ENCODE measurements at places on chromosomes 13 and 19.
A peak's percentile ranks its signal among the peaks of the same experiment; 100 is the strongest.

DNA sequence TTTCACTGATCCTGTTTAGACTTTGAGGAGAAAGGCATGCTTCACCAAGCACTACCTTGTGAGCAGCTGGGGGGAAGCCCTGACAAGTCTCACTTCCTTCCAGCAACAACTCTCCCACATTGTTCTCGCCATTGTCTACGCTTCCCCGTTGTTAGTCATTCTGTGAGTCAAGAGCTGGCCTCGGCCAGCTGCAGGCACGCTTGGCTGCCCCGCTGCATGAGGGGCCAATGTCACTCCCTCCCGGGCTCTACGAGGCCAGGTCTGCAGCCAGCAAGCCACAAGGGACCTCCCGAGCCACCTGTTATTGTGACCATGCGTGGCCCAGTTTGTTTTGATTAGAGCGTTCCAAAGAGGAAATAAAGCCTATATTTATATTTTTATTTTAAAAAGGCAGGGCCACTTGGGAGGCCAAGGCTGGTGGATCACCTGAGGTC lies 220.9 kb downstream of the FOXO1 start:
- DNase-seq = no peak

- no peak for DNase-seq
Observed at GRCh38 chr13:29210676-29211075, 384.8 kb downstream of the SLC7A1 start.

- no peak for DNase-seq
Observed at GRCh38 chr19:2814426-2814825, 5.2 kb upstream of the ZNF554 start.

- DNase-seq = no peak
Observed at GRCh38 chr13:91721413-91721812, 323.0 kb downstream of the GPC5 start.

- DNase-seq = no peak
Observed at GRCh38 chr13:92143766-92144165, 745.3 kb downstream of the GPC5 start.

GRCh38 chr19:5264453-5264852 lies 76.2 kb downstream of the PTPRS start:
- no peak for DNase-seq

GRCh38 chr13:48066310-48066989 lies 28.5 kb downstream of the MED4 start:
- no peak for DNase-seq

DNA sequence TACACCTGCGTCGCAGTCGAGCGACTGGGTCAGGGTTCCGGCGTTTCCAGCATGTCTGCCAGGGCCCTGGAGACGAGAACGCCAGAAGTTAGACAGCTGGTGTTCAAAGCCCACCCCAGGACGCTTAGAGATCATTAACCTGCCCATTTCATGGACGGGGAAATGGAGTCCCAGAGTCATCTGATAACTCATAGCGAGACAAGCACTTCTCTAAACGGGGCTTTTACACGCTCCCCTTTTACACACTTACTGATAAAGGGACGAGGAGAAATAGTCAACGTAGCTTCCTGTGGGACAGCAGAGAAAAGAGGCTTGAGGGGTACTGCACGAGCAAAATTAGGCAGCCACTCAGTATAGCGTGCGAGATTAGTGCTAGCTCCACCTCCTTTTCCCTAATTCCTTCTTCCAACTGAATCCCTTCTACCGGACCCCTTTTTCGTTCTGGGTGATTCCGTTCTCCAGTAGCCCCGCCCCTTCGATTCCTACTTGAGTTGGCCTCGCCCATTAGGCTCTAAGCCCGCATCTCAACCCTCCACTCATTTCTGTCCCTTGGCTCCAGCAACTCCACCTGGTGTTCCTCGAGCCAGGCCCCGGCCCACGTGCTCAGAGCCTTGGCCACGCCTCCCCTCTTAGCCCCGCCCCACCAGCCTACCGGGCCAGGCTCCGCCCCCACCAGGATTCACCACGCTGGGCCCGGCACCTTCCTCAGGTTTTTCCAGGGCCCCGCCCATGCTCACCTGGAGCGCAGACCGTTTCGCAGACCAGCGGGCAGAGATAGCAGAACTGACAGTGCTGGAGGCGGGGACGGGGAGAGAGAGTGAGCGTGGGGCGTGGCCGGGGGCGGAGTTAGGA lies 3.7 kb downstream of the HRC start:
- no peak for DNase-seq

- DNase-seq = peak; percentile 32
Observed at GRCh38 chr19:5128251-5128935, 159.5 kb downstream of the KDM4B start.

DNA sequence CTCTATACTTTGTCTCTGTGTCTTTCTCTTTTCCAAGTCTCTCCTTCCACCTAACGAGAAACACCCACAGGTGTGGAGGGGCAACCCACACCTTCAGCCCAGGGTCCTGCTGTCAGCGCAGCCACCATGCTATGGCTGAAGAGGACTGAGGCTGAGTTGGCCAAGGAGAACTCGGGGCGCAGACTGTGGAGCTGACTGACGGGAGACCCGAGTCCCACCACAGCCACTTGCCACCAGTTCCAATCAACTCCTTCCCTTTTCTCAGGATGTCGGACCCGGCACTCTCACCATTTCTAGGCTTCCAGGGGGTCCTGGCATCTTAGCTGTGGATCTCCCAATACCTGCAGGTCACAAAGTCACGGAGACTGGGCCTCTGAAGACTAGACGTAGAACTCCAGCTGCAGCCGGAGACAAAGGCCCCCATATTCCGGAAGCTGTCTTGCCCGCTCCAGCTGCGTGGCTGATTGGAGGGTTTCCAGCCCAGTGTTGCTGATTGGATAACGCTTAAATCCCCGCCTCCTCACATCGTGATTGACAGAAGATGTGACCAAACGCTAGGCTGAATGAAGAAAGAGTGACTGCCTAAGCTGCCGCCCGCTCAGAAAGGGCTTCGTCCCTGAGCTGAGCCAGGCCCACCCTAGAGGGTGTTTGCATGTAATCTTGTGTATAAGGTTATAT lies 63.6 kb downstream of the ZNF429 start:
- DNase-seq = peak; percentile 68

DNA sequence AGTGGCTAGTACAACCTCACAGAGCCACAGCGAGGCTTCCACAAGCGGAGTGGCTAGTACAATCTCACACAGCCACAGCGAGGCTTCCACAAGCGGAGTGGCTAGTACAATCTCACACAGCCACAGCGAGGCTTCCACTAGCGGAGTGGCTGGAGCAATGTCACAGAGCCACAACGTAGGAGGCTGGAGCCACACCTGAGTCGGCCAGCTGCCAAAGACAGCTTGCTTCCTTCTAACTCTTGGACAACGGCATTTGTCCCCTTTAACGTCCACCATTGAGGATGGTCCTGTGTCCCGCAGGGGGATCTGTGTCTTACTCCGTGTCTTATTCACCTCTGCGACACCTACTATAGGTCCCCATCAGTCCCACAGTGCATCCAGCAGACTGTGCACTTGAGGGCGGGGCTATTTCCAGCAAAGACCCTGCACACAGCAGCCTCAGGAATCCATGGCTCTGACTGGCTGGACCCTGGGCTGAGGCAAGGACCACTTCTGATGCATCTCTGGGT lies 3.7 kb downstream of the ZNF787 start:
- no peak for DNase-seq

- no peak for DNase-seq
Observed at GRCh38 chr13:40191186-40191980, 475.1 kb downstream of the FOXO1 start.

- peak; percentile 61 for DNase-seq
Observed at GRCh38 chr13:28475916-28476725, 18.8 kb downstream of the FLT1 start.

GRCh38 chr13:36163286-36163685 lies 32.1 kb upstream of the DCLK1 start:
- DNase-seq = no peak

- DNase-seq = no peak
Observed at GRCh38 chr19:13588957-13589833, 82.9 kb upstream of the CACNA1A start.

DNA sequence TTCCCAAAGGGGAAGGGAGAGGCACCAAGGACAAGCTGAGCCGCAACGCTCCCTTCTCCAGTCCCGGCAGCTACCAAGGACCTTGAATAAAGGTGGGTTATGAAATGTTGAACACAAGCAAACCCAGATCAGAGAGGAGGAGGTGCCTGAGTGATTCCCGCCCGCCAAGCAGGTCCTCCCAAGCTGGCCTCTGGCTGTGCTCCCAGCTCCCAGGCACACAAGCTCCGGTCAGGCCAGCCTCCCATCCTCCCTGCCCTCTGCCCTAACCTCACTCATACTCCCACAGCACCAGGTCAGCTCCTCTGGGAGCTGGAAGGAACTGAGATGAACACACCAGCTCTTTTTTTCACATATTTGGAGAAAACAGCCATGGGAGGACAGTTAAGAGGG lies 3.7 kb downstream of the NAPA start:
- DNase-seq = no peak

DNA sequence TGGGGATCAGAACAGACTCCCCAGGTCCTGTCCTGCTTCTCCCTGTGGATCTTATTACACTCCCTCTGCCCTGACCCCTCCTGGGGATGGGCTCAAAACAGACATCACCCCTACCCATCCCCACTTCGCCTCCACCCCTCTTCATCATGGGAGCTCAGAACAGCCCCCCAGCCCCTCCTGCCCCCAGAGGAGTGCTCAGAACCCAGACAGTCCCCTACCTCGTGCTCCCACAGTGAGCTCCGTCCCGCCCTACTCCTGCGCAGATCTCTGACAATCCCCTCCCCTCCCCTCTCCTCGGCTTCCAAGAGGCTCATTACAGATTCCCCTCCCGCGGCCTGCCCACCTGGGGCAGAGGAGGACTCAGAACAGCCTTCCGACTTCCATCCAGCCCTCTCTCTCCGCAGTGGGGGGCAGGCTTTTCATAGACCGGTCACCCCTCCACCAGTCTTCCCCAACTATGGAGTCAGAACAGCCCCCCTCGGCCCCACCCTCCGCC lies 6.1 kb downstream of the NXNL1 start:
- no peak for DNase-seq

DNA sequence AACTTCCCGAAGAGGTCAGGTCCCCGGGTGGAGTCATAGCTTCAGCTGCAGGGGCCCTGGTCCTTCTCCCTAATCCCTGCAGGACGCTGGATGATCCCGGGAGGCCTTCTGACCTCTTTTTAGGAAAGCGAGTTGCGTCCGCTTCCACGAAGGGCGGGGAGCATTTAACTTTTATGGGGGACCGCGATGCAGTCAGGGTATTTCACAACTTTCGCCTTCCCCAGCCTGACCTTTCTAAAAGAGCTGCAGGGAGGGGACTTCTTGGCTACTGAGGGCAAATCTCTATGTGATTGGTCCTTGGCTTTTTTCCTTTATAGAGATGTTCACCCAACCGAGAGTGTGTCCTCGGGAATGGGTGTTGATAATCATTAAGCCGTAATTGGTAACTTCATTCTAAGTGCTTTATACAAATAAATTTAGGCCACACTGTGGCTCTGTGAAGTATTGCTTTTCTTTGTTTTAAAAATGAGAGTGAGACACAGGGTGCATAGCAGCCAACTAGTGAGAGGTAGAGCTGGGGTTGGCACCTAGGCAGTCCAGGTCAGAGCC lies 778 bp downstream of the ZNF230 start:
- DNase-seq = no peak

DNA sequence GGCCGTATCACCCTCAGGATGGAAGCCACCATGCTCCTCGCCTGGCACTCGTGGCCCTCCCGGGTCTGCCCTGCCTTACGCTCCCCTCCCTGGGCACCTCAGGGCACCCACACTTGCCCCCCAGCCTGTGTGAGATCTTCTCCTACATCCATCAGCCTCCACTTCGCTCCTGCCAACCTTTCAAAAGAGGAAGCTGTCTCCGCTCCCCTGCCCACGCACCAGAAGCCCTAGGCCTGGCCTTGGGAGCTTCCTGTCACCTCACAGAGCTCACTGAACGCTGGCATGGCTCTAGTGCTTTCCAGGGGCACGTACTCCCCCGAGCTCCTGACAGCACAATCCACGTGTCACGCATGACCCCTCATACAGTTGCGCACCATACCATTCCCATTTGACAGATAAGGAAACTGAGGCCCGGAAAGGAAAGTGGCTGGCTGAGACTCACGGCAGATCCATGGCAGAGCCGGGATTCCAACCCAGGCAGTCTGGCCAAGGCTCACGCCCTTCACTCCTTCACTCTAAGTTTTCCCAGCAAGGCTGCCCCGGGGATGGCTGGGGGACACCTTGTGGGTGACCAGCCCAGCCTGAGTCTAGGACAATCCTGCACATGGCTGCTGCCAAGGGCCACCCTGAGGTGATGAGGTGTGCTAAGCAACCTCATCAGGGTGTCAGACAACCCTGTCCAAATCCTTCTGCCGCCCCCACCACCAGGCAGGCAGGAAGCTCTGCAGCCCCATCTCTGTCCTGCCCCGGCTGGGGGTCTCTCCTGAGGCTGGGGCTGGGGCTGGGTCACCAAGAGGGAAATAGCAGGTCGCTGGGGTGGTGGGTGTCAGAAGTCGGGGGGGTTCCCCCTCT lies 19.3 kb downstream of the PPP1R12C start:
- DNase-seq = no peak
